Activated CD4-positive, alpha-beta T cell treated with anti-CD3 and anti-CD28 coated beads, Interleukin-10, Interleukin-2, amounts not matched to agents 100 ng/mL and 50 ng/mL, durations not matched to agents 16 hours and 8 hours (primary cell): ENCODE measurements at places on chromosomes 2 and 18.

DNA sequence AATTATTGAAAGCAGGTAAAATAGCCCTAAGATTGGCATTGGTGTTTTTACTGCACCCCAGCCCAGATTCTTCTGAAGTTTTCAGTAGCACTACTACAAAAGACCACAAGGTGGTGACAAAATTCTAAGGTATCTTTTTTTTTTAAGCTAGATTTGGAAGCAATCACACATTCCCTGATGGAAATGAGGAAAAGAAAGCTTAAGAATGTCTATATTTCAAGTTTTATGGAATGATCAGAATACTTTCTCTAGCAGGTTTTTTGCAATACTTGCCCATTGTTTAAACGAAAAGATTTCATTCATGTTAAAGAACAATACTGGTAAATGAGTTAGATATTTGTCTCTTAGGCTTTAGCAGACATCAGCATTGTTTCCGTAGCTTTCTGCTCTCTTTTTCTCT lies 32.1 kb upstream of the ZNF638 start:
- peak; percentile 15 for DNase-seq

- no peak for DNase-seq
These were observed 323.2 kb upstream of the TFPI start for GRCh38 chr2:187877391-187877790.

DNA sequence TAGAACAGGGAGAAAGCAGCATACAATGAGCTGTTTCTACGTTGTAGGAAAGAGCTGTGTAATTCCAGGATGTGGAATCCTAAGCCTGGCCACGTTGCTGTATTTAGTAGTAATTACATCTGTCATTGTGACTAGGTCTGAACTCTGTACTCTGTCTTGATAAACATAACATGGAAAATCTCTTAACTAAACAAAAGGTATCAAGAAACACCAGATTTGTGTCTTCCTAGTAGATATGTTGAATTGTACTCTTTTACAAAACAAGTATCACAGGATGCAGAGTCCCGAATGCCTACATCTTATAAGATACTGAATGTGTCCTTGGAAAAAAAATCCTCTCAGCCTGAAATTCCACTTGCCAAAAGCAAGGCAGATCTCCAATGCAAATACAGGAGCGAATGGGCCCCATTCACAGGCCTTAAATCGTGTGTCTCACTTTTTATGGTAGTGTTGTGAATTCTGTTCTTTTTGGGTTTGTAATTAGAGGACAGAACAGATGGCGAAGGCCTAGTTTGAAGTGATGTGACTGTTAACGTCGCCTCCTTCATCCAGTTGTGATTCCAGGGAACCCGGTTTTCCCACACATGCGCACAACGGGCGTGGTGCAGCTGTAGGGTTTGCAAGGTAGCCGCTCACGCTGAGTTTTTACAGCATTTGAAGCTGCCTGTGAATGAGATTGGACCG lies 246.5 kb downstream of the GBX2 start:
- DNase-seq: no peak

DNA sequence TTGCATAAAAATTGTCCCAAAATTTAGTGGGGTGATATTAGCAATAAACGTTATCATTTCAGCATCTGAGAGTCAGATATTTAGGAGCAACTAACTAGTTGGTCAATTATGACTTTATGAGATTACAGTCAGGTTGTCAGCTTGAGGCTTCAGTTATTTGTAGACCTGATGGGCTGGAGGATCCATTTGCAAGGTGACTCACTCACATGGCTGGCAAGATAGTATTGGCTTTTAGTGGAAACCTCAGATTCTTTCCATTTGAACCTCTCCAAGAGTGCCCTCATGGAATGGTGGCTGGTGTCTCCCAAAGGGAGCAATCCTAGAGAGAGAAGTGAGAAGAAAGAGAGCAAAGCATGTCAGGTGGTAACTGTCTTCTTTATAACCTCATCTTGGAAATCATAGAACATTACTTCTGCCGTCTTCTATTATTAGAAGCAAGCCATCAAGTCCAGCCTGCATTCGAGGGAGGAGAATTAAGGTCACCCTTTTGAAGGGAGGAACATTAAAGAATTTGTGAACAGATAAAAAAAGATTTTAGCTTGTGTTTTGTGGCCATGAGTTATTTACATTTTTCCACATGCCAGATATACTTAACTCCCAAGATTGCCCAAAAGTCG lies 92.5 kb downstream of the HAUS1 start:
- DNase-seq: no peak

- no peak for DNase-seq
These were observed 118.2 kb upstream of the RND3 start for GRCh38 chr2:150605664-150606063.

- DNase-seq: no peak
These were observed 66.8 kb downstream of the MSTN start for GRCh38 chr2:189995679-189996078.

- DNase-seq: peak; percentile 60
These were observed 24.9 kb downstream of the FHL2 start for GRCh38 chr2:105373895-105374401.

GRCh38 chr2:236972491-236973342 lies 113.0 kb upstream of the COPS8 start:
- DNase-seq: no peak

DNA sequence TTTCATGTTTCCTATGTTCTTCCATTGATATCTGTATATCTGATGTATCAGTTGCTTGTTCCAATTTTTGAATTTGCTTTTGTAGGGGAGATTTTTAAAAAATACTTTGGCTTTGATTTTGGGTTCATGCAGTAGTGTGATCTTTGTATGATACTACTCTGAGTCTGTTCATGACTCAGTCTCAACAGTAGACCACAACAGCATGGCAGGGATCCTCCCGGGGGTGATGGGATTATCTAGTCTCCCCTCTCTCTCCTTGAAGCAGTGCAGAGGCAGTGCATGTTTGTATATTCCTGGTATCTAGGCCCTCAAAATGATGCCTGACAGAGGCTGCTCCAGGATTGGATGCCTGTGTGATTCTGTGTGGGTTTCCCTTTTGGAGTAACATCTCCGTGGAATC lies 55.3 kb downstream of the G6PC2 start:
- no peak for DNase-seq

GRCh38 chr2:160876029-160876428 lies 284.2 kb upstream of the TANK start:
- no peak for DNase-seq

DNA sequence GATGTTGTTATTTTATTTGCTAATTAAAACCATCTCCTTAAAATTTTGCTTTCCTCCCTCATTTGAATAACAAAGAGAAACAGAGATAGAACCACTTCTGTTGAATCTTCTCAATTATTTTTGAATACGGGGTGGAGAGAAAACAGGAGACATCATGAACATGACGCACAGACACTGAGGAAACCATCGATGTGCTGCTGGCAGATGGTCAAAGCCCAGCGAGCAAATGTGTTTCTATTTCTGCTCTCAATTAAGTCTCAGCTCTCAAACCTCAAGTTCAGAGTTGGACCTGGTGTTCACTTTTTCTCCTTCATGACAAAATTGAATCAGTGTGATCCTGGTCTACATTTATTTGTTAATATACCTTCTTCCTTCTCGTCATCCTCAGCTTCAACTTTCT lies 36.1 kb upstream of the TWIST2 start:
- no peak for DNase-seq

GRCh38 chr2:10453905-10454298 lies 5.8 kb upstream of the ODC1 start:
- DNase-seq: no peak

DNA sequence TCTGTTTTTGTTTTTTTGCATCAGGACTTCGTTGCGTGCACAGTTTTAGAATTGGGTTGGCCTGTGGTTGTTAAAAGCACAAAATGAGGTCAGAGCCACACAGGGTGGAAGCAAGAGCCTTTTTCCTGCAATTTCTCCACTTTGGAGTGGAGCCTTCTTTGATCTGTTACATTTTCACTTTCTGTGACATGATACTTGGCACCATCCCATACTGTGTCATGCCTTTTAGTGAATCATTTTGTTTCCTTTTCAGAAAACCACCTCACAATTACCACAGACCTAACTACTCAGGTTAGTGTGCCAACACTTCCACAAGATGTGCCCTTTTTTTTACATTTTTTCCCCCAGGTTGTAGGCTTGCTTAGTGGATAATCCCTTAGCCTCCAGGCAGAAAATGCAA lies 32.5 kb downstream of the MERTK start:
- peak; percentile 88 for DNase-seq

DNA sequence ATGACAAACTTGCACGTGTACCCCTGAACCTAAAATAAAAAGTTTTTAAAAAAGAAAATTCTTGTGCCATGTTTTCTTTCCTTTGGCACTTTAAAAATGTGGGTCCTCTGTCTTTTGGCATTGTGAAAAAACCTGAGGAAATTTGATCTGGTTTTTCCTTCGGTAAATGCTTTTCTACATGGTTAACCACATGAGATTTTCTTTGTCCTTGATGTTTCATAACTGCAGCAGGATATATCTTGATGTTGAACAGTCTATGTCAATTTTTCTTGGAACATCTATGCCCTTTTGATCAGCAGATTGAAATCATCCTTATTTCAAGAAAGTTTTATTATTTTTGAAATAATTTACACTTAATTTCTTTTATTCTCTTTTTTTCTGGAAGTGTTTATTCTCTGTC lies 109.1 kb downstream of the TMEM17 start:
- no peak for DNase-seq

DNA sequence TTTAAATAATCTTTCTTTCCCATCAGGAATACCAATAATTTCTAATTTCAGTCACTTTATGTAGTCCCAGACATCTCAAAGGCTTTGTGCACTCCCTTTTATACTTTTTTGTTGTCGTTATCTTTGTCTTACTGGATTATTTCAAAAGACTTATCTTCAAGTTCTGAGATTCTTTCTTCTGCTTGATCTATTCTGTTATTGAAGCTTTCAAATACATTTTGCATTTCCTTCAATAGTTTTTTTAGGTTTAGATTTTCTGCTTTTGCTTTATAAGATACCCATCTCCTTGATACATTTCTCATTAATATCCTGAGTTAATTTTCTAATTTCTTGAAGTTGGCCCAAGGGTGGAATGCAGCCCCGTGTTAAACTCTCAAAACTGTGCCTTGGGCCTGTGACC lies 432.4 kb downstream of the RIT2 start:
- DNase-seq: no peak

DNA sequence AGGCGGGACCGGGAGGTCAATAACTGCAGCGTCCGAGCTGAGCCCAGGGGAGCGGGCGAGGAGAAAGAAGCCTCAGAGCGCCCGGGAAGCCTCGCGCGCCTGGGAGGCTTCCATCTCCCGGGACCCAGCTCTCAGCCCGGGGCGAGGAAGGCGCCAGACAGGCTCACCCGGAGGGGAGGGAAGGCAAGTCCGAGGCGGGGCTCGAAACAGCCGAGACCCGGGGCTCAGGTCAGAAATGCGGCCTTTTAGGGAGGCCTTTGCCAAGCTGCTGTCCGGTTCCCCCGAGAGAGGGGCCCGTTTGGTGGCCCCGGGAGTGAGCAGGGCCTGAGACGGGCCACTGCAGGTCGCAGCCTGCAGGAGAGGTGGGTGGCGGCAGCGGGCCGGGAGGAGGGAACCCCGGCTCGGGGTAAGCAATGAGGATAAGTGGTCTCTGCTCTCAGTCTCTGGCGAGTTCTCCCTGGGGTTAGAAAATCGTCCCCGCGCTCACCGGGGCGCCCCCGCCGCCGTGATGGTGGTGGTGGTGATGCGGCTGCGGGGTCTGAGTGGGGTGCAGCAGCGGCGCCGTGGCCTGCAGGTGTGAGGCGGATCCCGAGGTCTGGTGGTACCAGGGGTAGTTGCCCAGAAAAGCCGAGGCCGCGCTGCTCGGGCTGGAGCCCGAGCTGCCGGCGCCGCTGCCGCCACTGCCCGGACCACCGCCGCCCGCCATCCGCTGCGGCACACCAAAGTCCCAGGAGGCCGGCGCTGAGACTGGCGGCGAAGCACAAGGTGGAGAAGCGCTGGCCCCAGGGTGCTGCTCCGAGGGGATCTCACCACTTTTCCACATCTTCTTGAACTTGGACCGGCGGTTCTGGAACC lies 2.4 kb downstream of the DLX2 start:
- no peak for DNase-seq

DNA sequence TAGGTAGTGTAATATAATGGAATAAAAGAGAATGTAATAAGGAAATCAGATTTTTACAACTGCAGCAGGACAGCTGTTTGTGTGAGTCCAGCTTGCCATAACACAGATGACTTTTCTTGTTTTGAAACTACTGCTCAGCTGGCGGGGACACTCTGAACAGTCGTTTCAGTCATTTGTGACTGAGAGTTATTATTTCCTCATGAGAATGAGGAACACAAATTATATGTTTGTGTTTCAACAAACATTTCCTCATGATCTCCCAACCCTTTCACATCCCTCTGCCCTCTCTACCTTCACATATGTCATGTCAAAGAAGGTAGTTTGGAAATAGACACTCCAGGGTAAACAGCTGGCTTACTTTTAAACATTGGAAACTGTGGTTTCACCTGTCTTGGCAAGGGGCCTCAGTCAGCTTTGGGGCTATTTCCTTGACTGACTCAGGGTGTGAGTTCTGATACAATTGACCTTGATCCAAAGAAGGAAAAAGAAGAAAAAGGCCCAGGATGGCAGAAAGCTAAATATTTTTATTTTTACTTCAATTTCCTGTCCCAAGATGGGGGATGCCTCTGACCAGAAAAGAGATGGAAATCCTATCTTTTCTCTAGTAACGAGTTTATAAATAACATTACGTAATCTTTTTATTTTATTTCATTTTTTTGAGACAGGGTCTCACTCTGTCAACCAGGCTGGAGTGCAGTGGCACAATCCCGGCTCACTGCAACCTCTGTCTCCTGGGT lies 593 bp downstream of the SP140L start:
- peak; percentile 50 for DNase-seq

GRCh38 chr2:23219666-23220065 lies 165.3 kb upstream of the KLHL29 start:
- DNase-seq: no peak

DNA sequence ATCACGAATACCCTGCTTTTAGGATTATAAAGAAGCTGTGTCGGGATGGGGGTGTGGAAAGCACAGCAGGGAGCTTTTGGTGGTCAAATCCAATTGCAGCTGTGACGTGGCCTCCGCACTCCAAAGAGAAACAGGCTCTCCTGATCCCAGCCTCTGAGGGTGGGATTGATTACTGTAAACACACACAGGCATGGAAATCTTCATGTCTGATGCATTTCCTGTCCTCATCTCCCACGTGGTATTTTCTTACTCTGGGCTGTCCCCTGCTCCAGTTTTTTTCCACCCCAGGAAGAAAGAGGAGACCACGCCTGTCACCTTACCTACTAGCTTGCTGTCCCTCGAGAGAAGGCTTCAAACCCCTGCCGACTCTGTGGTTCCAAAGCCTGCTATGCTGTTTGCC lies 22.7 kb downstream of the RNF152 start:
- DNase-seq: no peak

DNA sequence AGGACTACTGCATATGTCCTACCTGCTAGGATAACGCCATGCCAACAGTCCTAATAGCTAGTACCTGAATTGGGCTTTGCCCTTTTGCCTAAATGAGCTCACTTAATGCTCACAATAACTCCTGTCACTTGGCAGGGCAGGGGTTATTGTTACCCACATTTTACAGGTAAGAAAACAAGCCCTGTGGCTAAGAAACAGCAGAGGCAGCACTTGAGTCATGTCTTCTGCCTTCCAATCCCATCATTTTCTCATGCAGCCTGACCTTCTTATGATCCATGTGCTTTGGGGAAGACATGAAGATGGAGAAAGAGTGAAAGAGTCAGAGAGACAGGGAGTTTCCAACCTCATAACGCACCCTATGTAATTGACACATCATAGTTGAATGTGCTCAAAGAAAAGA lies 33.6 kb upstream of the LPIN1 start:
- DNase-seq: no peak
